ENCODE measurements at places on chromosomes 4 and X. TPM values are rescaled to one million over a fixed set of nuclear protein-coding genes. Genes with fewer than 3 reads are reported as not detected.

Gene SSX2
- not detected for total RNA-seq

Gene SPANXA2
- total RNA-seq = not detected

Gene LGI2
- total RNA-seq = under 0.01 TPM

Gene FREM3
- not detected for total RNA-seq

Gene DCAF4L1
- total RNA-seq = under 0.01 TPM

Gene PLK4
- 0.66 TPM for total RNA-seq

Gene NRK
- total RNA-seq = 0.17 TPM

Gene SHROOM2
- total RNA-seq = under 0.01 TPM

Gene MAGEE2
- not detected for total RNA-seq

Gene CLIC2
- 29.8 TPM for total RNA-seq

Gene EDNRA
- 6.9 TPM for total RNA-seq

Gene GYPA
- total RNA-seq = not detected
